WERI-Rb-1 (cell line): ENCODE measurements at places on chromosomes 1 and 21.
A peak's percentile ranks its signal among the peaks of the same experiment; 100 is the strongest.

GRCh38 chr1:71921204-71921603 lies 361.1 kb downstream of the NEGR1 start:
- DNase-seq, result no peak

- no peak for DNase-seq
Observed at GRCh38 chr21:32930673-32931072, 95.1 kb upstream of the OLIG2 start.

GRCh38 chr1:156124557-156125483 lies 10.3 kb downstream of the LMNA start:
- DNase-seq, result peak; percentile 58

GRCh38 chr1:205518661-205519540 lies 14.4 kb downstream of the CDK18 start:
- DNase-seq, result no peak

DNA sequence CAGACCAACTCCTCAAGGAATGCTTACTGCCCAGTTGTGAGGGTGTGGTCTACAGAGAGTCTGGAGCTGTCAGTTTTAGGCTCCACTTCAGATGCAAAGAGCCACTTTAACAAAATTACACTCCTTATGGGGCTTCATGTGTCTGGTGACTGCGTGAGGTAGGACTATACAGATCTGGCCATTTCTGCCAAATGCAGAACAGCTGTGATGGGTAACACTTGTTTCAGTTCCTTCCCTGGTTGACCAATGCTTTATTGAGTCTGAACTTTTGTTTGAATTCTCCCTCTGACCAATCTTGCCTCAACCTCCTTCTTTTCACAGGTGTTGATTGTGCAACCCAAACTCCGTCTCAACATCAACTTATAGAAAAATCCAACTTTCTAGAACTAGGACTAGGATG lies 181.2 kb downstream of the OMA1 start:
- no peak for DNase-seq

GRCh38 chr1:95230256-95230655 lies 3.8 kb upstream of the RWDD3 start:
- no peak for DNase-seq

DNA sequence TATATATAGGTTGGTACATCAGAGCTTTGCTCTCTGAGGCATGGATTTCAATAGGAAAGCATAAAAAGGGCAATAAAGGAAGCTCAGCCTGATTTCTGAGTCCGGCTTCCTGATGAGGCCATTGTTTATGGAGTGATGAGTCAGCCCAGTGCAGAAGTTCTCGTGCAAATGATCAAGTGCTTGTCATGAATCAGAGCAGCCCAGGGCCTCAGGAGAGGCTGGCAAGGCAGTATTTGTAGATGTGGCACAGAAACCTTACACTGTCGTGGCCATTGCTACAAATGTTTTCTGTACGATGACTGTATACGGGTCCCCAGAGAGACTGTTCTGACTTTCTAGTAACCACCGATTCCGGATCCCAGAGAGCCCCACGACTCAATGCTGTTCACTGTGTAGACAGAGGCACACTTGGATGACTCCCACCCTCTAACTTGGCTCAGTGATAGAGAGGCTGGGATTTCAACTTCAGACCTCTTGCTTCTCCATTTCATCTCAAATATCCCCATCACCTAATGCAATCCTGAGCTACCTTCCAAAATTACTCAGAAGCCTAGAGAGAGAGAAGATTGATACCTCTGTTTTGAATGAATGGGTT lies 26.8 kb downstream of the UMODL1 start:
- DNase-seq, result no peak

- DNase-seq, result peak; percentile 60
Observed at GRCh38 chr1:225480825-225481434, 53.1 kb upstream of the LBR start.

GRCh38 chr1:77406661-77407060 lies 124.8 kb downstream of the AK5 start:
- no peak for DNase-seq

DNA sequence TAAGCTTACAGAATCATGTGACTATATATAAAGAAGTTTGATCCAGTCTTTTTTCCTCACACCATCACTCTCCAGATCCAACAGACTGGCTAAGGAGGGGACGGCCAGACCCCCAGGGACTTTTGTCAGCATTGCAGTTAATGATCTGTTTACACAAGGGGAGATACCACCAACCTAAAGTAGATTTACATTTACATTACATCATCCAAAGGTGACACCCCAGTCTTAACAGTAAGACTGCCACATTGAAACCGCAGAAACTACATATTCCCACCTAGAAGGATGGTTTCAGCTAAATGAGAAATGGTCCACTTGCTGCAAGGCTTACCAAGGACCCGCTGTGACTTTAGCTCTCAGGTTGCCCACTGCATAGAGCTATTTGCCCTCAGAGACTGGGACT lies 3.4 kb downstream of the RCAN1 start:
- no peak for DNase-seq
